Right ventricle myocardium inferior (tissue), 1 donor: ENCODE measurements at places on chromosomes 1 and 21.

- DNase-seq, result no peak
These were observed 38.2 kb downstream of the LGALS8 start for GRCh38 chr1:236561976-236562375.

DNA sequence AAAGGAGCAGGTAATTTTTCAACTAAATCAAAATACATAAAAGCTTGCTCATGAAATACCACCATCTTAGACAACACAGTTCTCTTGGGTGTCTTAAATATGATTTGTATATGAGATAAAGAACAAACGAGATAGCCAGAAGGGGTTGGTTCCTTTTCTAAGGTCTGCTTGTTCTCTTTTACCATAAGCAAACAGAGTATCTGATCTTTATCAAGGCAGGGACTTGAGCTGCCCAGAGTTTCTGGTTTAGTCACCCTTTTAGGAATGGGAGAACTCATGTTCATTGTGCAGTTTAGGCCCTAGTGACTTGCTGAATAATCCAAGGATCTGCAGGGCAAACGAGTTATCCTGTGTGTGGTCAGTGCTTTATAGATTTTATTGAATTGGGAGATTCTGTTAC, 3.0 kb upstream of the SUCO start:
- no peak for DNase-seq

GRCh38 chr1:231039161-231040018, 664 bp downstream of the FAM89A start:
- no peak for DNase-seq

DNA sequence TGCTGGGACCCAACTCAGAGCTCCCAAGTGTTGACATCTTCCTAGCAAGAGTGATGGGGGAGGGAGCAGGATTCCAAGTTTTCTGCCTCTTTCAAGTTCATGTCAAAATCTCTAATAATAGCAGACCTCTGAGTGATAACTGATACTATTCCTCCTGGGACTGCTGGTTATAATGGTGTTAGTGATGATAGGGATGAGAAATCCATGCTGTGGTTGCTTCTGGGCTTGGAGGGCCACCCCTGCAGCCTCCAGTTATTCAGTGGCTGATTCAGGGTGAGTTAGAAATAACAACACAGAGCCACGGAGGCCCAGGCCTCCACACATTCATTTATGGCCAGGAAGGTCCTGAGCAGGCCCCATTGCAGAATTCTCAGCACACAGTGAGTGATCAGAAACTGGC, 40.6 kb upstream of the ARTN start:
- no peak for DNase-seq
